ENCODE measurements at places on chromosomes 12 and 14.

DNA sequence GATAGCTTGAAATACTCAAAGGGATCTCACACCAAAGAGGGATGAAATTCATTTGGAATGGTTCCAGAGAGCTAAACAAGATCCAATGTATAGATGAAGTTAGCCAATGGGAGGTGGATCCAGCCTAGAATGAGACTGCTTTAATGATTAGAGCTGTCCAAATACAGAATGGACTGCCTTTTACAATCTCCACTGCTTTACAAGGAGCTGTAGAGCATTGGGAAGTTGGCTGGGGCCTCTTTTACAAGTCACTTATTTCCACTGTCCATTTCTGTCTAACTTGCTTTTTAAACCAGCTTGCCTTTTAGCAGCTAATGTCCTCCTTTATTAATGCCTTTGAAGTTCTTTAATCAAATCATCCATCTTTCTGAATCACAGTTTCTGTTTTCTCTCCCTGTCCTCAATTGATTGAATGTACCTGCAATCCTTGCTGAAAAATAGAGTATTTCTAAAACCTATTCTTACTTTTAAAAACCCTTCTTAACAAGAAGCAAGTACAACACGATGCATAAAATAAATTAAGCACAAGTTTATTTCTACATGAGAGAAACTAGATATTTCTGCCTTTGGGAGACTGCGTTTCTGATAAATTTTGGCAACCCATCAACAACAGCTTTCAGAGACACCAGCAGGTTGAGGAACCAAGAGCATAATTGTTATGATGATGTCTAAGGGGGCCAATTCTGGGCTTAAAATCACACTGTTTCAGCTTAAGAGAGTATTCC lies 3.4 kb upstream of the ATP2A2 start:
- no peak for DNase-seq

- no peak for DNase-seq
Measured at GRCh38 chr12:31224768-31225448, 101.0 kb downstream of the SINHCAF start.

GRCh38 chr12:132717531-132718387 lies 7.1 kb downstream of the PGAM5 start:
- no peak for DNase-seq

DNA sequence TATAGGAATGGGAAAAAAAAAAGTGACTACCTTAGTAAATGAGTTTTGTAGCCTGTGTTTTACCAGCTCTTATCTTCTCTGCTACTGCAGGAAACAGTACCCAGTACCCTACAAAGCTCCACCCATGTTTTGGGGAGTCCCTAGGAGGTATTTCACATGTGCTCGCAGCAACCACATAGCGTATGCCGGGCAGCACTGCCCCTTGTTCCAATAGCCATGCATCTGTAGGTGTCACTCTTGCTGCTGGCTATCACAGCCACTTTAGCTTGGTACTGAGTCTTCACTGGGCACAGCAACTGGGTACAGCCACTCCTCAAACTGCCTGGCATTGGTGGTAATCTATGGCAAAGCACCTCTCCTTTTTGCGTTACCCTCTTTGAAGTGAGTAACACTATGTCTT lies 2.0 kb upstream of the MDM1 start:
- no peak for DNase-seq

GRCh38 chr12:53713516-53713915 lies 13.7 kb downstream of the CALCOCO1 start:
- no peak for DNase-seq

- DNase-seq, result peak; percentile 59
Measured at GRCh38 chr14:73503648-73504047, 12.9 kb downstream of the RIOX1 start.

GRCh38 chr12:67740711-67741110 lies 92.2 kb downstream of the DYRK2 start:
- DNase-seq, result peak; percentile 46

DNA sequence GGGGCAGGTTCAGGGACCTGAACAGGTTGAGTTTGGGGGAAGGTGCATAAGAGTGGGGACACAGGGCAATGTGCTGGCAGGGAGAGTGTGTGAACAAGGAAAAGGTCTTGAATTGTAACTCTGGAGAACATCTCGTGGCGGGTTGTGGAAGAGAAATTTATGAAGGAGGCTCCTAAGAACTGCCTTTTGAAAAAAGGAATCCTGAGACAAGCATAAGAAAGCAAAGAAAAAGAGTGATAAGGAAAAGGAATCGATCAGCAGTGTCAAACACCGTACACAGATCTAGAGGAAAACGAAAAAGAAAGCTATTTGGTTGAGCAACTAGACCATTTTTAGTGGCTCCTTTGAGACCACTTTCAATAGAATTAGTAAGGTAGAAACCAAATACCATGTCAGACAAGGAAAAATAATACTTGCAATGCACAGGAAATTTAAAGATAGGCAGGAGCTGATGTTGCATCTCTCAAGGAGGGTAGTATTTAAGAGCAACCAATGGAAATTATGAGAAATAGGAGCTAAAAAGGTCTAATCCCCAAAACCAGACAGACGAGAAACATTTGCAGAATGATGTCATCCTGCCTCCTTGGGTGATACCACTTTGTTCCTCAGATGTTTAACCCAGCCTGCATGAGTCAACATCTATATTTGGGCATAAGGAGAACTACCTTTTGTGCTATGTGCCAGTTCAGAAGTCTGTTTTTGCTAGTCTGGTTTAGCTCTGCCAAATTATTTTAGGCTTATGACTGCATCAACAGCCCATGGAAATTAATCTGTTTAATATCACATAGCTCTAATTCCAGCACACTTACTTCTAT lies 64.5 kb upstream of the STK38L start:
- peak; percentile 99 for DNase-seq

DNA sequence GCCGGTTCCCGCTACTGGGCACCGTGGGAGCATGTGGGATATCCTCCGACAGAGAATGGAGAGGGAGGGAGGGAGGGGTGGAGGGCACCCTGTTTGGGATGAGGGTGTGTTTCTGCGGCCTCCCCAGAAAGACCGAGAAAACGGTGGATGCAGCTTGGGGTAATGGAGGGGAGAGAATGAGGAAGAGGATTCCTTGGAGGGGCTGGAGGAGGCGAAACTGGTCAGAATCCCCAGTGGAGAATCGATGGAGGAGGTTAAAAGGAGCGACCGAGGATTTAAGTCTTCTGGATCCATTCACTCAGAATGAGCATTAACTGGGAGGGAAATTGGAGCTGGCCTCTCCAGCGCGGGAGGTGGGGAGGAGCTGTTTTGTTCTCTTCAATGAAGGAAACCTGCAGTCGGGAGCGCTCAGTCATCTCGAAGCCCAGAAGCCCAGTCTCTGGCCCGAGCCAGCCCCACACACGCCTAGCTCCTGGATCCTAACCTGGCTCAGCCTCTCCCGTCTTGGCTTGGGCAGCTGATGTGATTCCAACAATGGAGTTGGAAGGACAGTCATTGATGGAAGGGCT lies 581 bp downstream of the ARG2 start:
- peak; percentile 6 for DNase-seq

DNA sequence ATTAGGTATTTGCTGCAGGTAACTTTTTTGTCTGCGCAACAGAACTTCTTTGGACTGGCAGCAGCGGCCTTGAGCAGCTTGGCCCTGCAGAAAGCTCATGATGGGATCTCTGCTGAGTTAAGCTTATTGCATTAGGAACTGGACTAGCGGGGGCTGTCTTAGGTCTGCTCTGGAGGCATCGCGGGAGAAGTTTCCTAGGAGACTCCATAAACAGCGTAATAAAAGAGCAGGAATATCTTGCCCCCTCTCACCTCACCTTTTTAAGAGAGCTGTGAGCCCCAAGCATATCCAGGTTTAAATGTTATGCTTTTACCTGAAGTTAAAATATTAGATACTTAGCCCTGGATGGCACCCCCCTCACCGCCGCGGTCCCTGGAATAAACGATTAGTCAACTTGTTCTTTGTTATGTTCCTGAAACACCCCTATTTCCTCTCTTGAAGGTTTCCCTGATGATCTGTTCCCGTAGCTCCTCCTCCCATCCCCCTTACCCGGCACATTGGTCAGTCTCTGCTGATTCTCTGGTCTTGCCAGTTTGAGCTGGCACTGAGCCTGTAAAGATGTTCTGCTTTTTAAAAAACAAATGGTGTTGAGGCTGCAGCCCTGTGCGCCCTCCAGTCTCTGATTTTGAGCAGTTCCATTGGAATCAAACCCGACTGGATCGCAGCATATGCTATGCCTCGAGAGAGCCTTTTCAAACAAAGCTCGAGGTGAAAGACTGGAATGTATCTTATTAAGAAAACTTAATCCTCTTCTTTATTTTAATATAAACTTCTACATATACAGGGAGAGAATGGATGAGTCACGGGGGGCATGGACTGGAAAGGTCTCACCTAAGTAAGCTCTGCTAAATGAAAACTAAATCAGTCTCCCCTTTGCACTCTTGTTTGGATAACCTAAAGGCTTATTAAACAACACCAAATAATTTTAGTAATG lies 1.9 kb downstream of the MLXIP start:
- DNase-seq, result peak; percentile 72

DNA sequence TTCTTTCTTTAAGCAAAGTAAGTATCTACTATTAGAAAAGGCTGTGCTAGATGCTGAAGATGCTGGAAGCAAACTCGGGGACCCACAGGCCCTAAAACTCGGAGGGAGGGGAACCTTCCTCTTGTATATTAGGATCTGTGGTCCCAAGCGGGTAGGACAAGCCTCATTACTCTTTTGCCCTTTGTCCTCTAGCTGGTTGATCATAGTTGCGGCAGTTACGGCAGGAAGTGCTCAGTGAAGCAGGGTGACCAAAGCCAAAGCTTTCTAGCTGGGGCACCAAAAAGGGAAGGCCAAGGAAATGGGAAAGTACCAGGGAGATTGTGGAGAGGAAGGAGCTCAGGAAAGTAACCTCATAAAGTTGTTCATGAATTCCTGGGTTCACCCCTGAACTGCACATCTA lies 76.3 kb downstream of the SCFD1 start:
- no peak for DNase-seq

- no peak for DNase-seq
Measured at GRCh38 chr12:120798696-120799095, 73.1 kb downstream of the ACADS start.

- no peak for DNase-seq
Measured at GRCh38 chr14:81187832-81188522, 32.8 kb downstream of the GTF2A1 start.

- peak; percentile 81 for DNase-seq
Measured at GRCh38 chr14:97180304-97181200, 383.4 kb downstream of the VRK1 start.

- DNase-seq, result no peak
Measured at GRCh38 chr14:90438841-90439240, 42.0 kb downstream of the CALM1 start.

DNA sequence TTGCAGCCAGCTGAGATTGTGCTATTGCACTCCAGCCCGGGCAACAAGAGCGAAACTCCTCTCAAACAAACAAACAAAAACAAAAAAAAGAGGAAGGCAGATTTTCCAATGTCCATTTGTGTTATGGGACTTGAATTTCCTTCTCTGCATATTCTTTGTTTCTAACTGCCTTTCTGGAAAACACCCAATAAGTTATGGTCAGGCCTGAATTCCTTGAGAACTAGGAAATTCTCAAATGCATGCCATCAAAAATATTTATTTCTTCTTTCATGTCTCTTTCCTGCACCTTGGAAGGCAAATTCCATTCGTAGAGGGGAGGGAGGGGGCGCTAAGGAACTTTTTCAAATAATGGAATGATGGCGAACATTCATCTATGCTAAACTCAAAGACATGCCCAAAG lies 117.6 kb upstream of the TMCC3 start:
- DNase-seq, result peak; percentile 73

DNA sequence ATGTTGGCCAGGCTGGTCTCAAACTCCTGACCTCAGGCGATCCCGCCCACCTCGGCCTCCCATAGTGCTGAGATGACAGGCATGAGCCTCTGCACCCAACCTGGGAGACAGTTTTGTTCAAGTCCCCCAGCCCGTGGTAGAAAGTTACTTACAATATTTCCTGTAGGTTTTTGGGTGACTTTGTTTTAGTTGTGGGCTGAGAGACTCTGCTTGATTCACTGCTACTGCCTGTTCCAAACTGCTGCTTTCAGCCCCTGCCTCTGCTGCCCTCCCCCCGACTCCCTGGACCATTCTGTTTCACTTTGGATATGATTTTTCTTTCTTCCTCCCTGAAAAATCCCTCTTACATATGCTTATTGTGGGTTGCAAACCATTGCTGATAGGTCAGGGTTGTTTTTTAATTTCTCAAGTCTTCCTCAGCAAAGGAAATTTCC lies 13.4 kb upstream of the PCNX1 start:
- DNase-seq, result no peak

- no peak for DNase-seq
Measured at GRCh38 chr12:132402831-132403416, 73.5 kb upstream of the GALNT9 start.

GRCh38 chr12:22971701-22972191 lies 346.8 kb downstream of the ETNK1 start:
- peak; percentile 49 for DNase-seq

- DNase-seq, result no peak
Measured at GRCh38 chr12:66612090-66612775, 66.6 kb downstream of the GRIP1 start.

GRCh38 chr12:123056709-123057108 lies 76.2 kb downstream of the ARL6IP4 start:
- no peak for DNase-seq

DNA sequence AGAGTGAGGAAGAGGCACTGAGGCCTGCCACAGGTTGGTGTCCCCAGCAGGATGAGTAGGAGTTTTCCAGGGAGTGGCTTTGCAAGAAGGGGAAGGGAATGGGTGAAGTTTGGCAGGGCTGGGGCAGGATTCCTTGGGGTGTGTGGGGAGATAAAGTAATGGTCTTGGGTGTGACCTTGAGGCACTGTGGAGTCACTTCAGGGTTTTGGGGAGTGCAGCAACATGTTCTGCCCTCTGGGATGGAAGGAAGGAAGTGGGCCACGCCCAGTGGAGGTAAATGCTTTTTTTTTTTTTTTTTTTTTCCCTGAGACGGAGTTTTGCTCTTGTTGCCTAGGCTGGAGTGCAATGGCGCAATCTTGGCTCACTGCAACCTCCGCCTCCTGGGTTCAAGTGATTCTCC lies 108.9 kb downstream of the ADCK1 start:
- DNase-seq, result no peak

- no peak for DNase-seq
Measured at GRCh38 chr14:74347097-74347794, 1.0 kb upstream of the VRTN start.

GRCh38 chr12:110355073-110355472 lies 48.4 kb downstream of the ANAPC7 start:
- DNase-seq, result no peak

DNA sequence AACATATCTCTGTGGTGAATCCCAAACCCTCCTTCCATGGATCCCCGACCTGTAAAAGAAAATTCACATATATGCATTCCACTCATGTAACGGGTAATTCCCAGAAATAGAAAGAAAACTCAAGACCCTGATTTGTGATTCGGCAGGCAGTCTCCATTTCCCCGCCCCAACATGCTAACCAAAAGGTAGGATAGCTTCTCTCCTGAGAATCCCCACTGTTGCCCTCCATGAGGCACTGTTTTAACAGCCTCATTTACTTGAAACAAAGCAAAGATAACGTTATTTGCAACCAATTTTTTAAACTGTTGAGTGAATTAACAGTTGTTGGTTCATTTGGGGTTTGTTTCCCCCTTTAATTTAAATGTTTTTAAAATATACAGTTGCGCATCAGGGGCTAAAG lies 774 bp upstream of the SLC2A13 start:
- DNase-seq, result no peak
